ENCODE measurements at places on chromosomes 6 and 20.

DNA sequence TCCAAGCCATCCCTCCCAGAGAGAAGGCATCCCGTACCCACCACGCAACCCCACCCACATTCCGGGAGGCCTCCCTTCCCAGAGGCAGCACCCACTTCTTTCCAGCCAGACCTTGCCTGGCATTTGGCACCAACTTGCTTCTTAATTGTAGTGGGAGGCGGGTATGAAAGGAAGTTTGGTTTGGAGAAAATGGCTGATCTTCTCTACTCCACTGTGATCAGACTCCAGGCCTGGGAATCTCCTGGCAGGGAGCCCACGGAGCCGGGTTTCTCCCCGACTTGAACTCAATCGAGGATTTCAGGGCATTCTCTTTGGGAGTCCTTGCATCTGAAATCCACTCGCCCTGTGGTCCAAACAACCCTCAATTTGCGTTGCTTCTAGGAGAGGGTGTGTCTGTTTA is 107.1 kb downstream of the ZDHHC14 start:
- no peak overlapping the region for H3K27ac ChIP-seq
- no peaks in the 10 kb centered on the region for H3K27me3 ChIP-seq
- DNase-seq, result no peak
- no peaks in the 10 kb centered on the region for H3K4me1 ChIP-seq

- H3K4me1 ChIP-seq, result no peaks in the 10 kb centered on the region
- no peak for DNase-seq
- H3K36me3 ChIP-seq, result no peaks in the 10 kb centered on the region
- peak overlapping the region; percentile 64 for H3K4me3 ChIP-seq
These were observed 1.4 kb upstream of the EPM2A start for GRCh38 chr6:145736661-145737144.

GRCh38 chr6:18439581-18439980 is 52.4 kb downstream of the RNF144B start:
- no peaks in the 10 kb centered on the region for H3K36me3 ChIP-seq
- H3K27me3 ChIP-seq, result no peaks in the 10 kb centered on the region
- H3K4me1 ChIP-seq, result no peaks in the 10 kb centered on the region
- H3K4me3 ChIP-seq, result no peak overlapping the region

DNA sequence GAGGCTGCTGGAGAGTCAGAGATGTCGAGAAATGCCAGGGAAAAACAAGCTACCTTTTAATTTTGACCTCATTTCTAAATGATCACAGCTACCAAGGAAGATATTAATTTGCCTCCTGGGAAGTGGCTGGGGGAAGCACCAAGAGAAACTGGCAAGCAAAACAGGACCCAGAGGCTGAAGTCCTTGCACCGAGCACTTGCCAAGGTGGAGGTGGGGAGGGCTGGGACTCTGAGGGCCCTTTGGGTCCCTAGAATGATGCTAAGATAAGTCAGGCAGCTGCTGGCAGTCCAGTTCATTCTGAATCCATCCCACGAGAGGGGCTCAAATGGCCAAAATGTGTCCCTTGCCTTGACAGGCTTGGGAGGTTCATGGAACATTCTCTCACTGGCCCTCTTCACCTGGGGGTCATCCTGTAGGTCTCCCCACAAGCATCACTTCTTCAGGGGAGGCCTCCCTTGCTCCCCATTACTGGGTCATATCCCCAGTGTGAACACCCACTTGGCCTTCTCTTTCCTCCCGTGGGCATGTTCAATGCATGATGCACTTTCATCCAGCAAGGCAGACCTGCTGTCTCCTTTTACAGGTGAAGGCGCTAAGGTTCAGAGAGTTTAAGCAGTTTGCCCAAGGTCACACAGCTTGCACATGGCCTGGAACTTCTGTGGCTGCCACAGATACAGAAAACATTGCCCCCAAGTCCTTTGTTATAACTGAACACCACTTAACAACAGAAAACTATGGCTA is 39.1 kb upstream of the BLCAP start:
- no peaks in the 10 kb centered on the region for H3K4me1 ChIP-seq
- no peaks in the 10 kb centered on the region for H3K27me3 ChIP-seq
- no peaks in the 10 kb centered on the region for H3K36me3 ChIP-seq
- H3K4me3 ChIP-seq, result no peak overlapping the region
- DNase-seq, result no peak

DNA sequence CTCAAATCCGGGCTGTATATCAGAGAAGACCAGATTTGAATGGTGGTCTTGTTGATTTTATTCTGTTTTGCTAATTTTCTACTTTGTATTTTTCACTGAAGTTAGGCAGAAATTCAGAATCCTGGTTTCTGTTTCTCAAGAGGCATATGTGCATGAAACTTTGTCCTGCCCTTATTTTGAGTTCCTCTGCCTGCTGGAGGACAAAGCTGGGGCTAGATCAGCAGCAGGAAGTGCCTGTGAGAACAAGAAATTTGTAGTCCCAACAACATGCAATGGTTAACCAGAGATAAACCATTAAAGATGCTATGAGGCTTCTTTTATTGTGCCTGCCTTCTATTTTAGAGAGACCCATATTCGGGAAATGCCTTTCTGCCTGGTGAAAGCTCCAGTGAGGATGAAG is 37.1 kb downstream of the BEND6 start:
- DNase-seq, result no peak
- no peaks in the 10 kb centered on the region for H3K27me3 ChIP-seq
- H3K4me3 ChIP-seq, result no peak overlapping the region
- no peaks in the 10 kb centered on the region for H3K4me1 ChIP-seq
- no peaks in the 10 kb centered on the region for H3K36me3 ChIP-seq

DNA sequence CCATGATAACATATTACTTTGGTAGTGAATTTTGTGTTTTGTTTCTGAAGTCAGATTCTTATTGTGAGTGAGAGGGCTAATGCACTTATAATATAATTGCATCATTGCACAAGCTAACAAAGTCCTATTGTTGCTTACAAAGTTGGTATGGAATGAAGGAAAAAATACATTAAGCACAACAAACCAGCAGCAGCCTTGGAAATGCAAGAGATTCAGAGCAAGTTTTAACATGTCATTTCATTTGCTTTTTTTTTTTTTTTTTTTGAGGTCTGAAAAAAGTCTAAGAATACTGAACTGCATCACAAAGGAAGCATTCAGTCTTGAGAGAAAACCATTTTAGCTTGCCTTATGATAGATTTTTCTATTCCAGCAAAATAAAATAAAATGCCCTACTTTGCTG is 57.6 kb downstream of the PLCB4 start:
- no peaks in the 10 kb centered on the region for H3K36me3 ChIP-seq
- H3K4me1 ChIP-seq, result no peaks in the 10 kb centered on the region
- no peak overlapping the region for H3K27ac ChIP-seq
- no peak overlapping the region for H3K4me3 ChIP-seq
- DNase-seq, result no peak

GRCh38 chr6:78670156-78670555 is 197.2 kb upstream of the IRAK1BP1 start:
- no peak overlapping the region for H3K27ac ChIP-seq
- no peaks in the 10 kb centered on the region for H3K4me1 ChIP-seq
- DNase-seq, result no peak
- H3K4me3 ChIP-seq, result no peak overlapping the region
- no peaks in the 10 kb centered on the region for H3K27me3 ChIP-seq

DNA sequence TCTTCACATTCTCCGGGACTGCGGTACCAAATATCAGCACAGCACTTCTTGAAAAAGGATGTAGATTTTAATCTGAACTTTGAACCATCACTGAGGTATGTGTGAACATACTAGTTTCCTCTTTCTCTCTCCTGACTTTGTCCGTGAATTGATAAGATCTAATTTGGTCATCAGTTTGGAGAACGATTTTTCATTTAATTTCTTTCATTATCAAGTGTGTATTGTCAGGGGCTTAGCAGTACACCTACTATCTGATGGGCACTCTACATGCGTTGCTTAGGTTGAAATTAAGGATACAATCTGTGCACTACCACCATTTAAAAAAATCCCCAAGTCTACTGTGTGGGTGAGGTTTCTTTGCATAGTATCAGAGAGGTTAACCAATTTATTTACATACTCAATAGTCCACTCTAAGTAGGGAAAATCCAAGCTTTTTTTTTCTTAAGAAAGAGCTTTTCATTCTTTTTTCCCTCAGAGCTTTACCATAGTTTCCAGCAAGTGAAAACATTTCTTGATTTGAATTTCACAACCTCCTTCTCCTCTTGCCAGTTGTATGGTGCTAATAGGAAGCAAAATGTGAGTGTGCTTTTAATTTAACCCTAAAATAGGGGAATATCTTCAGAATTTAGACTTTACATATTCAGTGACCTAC is 105.4 kb upstream of the ESR1 start:
- no peaks in the 10 kb centered on the region for H3K27me3 ChIP-seq
- H3K36me3 ChIP-seq, result no peaks in the 10 kb centered on the region
- no peak for DNase-seq
- no peaks in the 10 kb centered on the region for H3K4me1 ChIP-seq
- H3K27ac ChIP-seq, result no peak overlapping the region

DNA sequence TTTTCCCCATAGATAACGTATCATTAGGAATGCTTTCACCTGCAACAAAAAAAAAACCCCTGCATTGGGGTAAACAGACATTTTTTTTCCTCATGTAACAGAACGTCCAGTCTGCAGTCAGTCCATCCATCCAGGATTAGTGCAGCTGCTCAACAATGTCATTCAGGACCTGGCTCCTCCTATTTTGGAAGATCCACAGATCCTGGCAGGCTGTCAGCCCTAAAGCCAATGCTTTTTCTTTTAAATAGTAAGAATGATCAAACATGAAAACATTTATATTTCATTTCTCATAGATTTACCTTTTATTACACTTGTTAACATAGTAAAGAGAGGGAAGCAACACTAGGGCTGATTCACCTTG is 116.5 kb upstream of the CCDC28A start:
- H3K4me1 ChIP-seq, result no peaks in the 10 kb centered on the region
- H3K36me3 ChIP-seq, result no peaks in the 10 kb centered on the region
- no peak overlapping the region for H3K4me3 ChIP-seq
- H3K27ac ChIP-seq, result no peak overlapping the region
- H3K27me3 ChIP-seq, result no peaks in the 10 kb centered on the region

DNA sequence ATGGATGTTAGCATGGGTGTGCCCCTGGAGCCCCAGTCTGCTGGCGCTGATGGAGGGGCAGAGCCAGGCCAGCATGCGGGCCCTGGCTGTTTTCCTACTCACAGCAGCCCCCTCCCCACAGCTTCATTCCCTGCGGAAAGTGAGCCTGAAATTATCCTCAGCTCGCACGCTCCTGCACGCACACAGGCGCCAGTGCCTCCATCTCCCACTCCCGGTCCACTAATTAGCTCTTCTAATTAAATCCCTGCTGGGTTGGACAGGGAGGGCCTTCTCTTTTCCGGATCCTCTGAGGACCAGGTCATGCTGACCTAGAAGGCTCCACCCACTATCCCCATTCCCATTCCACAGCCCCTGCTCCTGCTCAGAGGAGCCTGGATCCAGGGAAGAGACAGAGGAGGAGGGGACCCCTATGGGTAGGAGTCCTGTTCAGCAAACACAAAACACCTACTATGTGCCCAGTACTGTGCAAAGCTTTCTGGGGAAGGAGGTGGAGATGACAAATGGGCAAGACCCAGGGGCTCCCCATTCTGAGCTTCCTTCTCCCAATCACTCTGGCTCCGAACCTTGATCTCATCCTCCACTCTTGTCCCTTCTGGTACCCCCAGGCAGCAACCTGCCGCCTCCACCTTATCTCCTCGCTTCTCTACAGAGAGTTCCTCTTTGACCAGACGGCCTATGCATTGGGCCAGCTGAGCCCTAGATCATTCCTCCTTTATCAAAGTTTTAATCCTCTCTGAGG is 70.2 kb upstream of the CCDC167 start:
- no peak for DNase-seq
- H3K4me3 ChIP-seq, result no peak overlapping the region
- H3K27ac ChIP-seq, result no peak overlapping the region
- H3K36me3 ChIP-seq, result no peaks in the 10 kb centered on the region
- peaks cover 9% of the 10 kb centered on the region for H3K4me1 ChIP-seq

GRCh38 chr6:11754625-11755271 is 23.9 kb downstream of the ADTRP start:
- peak overlapping the region; percentile 11 for H3K27ac ChIP-seq
- no peaks in the 10 kb centered on the region for H3K4me1 ChIP-seq
- no peak overlapping the region for H3K4me3 ChIP-seq
- DNase-seq, result no peak
- no peaks in the 10 kb centered on the region for H3K27me3 ChIP-seq
- H3K36me3 ChIP-seq, result no peaks in the 10 kb centered on the region

- H3K4me3 ChIP-seq, result no peak overlapping the region
- H3K27ac ChIP-seq, result no peak overlapping the region
- no peaks in the 10 kb centered on the region for H3K36me3 ChIP-seq
- H3K27me3 ChIP-seq, result no peaks in the 10 kb centered on the region
- no peaks in the 10 kb centered on the region for H3K4me1 ChIP-seq
These were observed 230.9 kb upstream of the DTNBP1 start for GRCh38 chr6:15893556-15894253.

- H3K4me3 ChIP-seq, result no peak overlapping the region
- H3K4me1 ChIP-seq, result no peaks in the 10 kb centered on the region
- no peak overlapping the region for H3K27ac ChIP-seq
- H3K27me3 ChIP-seq, result no peaks in the 10 kb centered on the region
These were observed 30.6 kb downstream of the YTHDF1 start for GRCh38 chr20:63185215-63185796.

- DNase-seq, result no peak
- no peak overlapping the region for H3K4me3 ChIP-seq
- no peaks in the 10 kb centered on the region for H3K4me1 ChIP-seq
- no peaks in the 10 kb centered on the region for H3K27me3 ChIP-seq
These were observed 129.6 kb upstream of the BEND3 start for GRCh38 chr6:107244742-107245480.

GRCh38 chr6:117483645-117484016 is 1.2 kb downstream of the DCBLD1 start:
- no peaks in the 10 kb centered on the region for H3K27me3 ChIP-seq
- H3K4me1 ChIP-seq, result peaks cover 3% of the 10 kb centered on the region
- peak overlapping the region; percentile 73 for H3K27ac ChIP-seq
- H3K36me3 ChIP-seq, result no peaks in the 10 kb centered on the region

- H3K36me3 ChIP-seq, result no peaks in the 10 kb centered on the region
- DNase-seq, result no peak
- H3K4me3 ChIP-seq, result no peak overlapping the region
- no peaks in the 10 kb centered on the region for H3K4me1 ChIP-seq
These were observed 82.2 kb downstream of the RIN2 start for GRCh38 chr20:19840111-19840710.

DNA sequence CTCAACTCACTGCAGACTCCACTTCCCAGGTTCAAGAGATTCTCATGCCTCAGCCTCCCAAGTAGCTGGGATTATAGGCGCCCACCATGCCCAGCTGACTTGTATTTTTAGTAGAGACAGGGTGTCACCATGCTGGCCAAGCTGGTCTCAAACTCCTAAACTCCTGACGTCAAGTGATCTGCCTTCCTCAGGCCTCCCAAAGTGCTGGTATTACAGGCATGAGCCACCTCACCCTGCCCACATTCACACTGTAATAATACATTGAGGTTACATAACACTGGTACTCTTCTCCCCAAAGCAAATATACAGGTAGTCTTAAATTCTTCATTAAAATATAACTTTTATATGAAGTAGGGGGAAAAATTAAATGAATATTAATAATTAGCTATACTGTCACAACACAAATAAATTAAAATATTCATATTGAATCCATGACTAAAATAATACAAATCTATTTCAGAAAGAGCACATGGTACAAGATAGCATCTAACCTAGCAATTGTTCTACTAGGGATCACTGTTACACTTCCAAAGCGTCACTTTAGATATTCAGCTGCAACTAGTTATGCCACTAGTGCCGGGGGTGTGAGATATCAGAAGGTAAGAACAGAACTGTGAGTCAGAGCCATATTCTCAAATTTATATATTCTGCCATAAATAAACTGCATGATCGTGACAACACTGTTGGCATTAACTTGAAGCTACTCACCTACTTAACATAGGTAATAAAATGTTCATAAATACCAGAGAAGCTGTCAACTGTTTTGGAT is 169.1 kb upstream of the SHLD1 start:
- no peak overlapping the region for H3K27ac ChIP-seq
- no peaks in the 10 kb centered on the region for H3K36me3 ChIP-seq
- DNase-seq, result no peak
- H3K27me3 ChIP-seq, result no peaks in the 10 kb centered on the region
- H3K4me1 ChIP-seq, result no peaks in the 10 kb centered on the region

All from Peyer's patch (tissue), 4 donors.